ENCODE measurements at places on chromosomes 3 and 15. TPM values are rescaled to one million over a fixed set of nuclear protein-coding genes. Genes with fewer than 3 reads are reported as not detected.

The TRPC1 gene
- total RNA-seq, result 11.7 TPM

- DNase-seq, result no peak
Measured at GRCh38 chr3:36451816-36452215, 71.5 kb downstream of the STAC start.

DNA sequence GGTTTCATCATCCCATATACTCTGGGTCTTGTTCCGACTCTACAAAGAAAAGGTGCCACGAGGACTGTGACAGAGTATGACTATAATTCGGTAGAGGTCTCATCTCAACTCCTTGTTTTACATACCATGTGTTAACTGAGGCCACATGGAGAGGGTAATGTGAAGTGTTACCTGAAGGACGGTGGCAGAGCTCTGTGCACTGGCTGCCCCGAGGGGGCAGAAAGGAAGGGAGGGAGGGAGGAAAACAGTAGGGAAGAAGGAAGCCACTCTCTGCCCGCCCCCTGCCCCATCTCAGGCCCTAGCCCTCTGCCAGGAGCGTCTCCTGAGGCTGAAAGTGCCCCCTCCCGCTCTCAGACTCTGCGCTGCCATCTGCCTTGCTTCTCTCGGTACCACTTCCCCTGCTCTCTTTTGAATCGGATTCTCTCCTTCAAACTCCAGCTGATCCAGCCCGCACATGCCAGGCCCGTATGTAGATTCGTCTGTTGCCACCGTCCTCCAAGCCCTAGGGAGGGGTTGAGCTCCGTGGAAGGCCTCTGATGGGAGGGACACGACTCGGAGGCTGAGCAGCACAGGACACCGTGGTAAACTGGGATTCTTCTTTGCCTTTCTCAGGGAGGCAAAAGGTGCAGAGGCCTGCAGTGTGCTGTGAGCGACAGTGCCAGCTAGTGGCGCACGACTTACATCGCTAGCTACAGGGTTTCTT is 70.5 kb upstream of the ATP10A start:
- peak; percentile 51 for DNase-seq

The GABRA5 gene
- not detected for total RNA-seq

GRCh38 chr15:44529864-44530604 is 6.9 kb upstream of the EIF3J start:
- DNase-seq, result no peak

The GOLGA8G gene
- total RNA-seq, result not detected

DNA sequence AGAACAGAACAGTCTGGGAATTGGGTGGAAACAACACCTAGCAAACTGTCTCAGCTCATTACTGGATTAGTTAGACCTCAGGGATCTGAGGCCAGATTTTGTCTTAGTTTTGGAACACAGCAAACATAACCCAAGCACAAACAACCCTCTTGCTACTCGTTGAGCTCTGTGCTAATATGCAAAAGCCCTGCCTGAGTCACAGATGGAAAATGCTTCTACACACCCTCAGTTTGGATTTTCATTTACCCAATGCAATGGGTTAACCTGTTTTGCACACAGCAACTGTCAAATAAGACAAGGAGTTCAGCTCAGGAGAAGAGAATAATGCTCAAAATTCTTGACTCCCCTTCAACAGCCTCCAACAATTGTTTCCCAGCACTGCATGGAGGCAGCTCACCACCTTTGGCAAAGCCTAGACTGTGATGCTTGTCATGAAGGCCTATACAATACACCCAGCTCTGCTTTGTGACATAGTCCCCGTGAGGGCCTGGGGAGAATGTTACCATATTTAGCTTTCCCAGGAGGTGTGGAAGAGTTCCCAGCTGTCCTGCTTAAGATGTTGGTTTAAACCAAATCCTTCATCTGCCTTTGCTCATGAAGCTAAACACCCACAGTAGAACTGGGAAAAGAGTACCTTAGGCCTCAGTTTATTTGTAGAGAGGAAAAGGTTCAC is 68.9 kb upstream of the MNS1 start:
- no peak for DNase-seq

GRCh38 chr3:178804606-178805005 is 267.0 kb downstream of the ZMAT3 start:
- DNase-seq, result no peak

Measured in heart right ventricle (tissue), 16 donors.